CD4-positive, alpha-beta T cell (primary cell): ENCODE measurements at places on chromosomes 3 and 15.

GRCh38 chr3:71843071-71843470, 58.1 kb upstream of the PROK2 start:
- no peaks in the 10 kb centered on the region for H3K4me1 ChIP-seq
- H3K27ac ChIP-seq: no peak overlapping the region
- DNase-seq: no peak

DNA sequence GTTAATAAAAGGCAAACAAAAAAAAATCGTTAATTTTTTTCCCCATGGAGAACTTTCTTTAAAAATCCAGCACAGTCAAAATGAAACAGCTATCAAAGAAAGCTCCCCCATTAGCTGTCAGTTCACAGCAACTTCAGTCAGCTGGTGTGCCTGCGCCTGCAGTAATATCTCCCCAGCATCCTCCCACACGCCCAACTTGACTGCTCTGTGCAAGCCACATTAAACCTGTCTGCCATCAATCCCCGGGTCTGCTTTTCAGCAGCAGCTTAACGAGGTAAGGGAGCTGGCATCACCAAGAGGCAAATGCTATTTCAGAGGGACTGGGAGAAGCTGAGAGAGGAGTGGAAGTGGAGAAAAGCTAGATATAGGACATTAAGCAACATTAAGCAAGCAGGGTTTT, 337.5 kb downstream of the GAP43 start:
- no peaks in the 10 kb centered on the region for H3K27me3 ChIP-seq
- H3K36me3 ChIP-seq: no peaks in the 10 kb centered on the region
- no peak overlapping the region for H3K4me3 ChIP-seq
- no peaks in the 10 kb centered on the region for H3K4me1 ChIP-seq
- no peak overlapping the region for H3K27ac ChIP-seq

DNA sequence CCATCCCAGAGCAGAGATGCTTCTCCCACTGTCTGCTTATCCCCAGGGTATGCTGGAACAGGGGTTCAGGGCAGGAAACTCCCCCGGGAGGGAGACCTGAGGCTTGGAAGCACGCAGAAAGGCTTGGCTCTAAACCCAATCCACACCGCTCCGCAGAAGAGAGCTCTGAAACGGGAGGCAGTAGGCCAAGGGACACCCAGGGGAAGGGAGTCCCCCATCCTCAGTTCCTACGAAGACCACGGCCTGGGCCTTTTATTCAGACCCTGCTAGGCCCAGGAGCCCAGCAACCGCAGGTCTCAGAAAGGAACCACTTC, 1.8 kb upstream of the HAPLN3 start:
- no peak for DNase-seq
- peaks cover 7% of the 10 kb centered on the region for H3K36me3 ChIP-seq
- H3K4me1 ChIP-seq: peaks cover 50% of the 10 kb centered on the region
- H3K27me3 ChIP-seq: no peaks in the 10 kb centered on the region
- H3K27ac ChIP-seq: no peak overlapping the region

DNA sequence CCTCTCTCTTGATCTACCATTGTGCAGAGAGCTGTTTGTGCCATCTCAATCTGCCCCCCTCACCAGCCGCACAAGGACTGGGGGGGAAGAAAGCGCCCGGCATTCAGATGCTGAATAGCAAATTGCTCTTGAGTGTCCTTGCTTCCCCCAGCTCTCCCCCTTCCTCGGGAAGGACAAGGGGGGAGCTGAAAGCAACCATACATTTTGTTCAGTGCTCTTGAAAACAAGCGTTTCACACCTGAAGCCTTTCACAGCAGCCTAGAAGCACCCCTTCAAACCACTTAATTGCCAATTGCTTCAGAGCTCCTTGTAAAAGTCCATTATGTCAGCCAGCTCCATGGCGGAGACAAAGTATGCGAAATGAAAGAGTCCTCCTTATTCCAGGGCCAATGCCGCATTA, 540.1 kb downstream of the NR2F2 start:
- H3K4me1 ChIP-seq: no peaks in the 10 kb centered on the region
- H3K4me3 ChIP-seq: no peak overlapping the region

DNA sequence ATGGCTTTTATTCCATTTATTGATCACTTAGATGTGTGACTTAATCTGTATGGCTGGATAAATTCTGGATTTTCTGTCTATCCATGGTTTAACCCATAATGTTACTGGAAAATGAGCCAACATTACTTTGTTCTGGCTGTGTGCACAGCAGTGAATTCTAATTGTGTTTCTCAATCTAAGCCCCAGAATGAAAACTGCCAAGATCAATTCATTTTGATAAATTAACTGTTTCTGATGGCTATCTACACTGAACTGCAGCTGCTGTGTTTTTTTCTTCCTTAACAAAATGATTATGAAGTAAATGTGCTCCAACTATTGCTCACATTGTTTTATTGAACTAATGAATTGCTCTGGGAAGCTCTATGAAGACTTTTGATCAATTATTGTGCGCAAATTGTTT, 35.7 kb upstream of the CPB1 start:
- H3K4me1 ChIP-seq: no peaks in the 10 kb centered on the region
- H3K36me3 ChIP-seq: no peaks in the 10 kb centered on the region
- DNase-seq: no peak

DNA sequence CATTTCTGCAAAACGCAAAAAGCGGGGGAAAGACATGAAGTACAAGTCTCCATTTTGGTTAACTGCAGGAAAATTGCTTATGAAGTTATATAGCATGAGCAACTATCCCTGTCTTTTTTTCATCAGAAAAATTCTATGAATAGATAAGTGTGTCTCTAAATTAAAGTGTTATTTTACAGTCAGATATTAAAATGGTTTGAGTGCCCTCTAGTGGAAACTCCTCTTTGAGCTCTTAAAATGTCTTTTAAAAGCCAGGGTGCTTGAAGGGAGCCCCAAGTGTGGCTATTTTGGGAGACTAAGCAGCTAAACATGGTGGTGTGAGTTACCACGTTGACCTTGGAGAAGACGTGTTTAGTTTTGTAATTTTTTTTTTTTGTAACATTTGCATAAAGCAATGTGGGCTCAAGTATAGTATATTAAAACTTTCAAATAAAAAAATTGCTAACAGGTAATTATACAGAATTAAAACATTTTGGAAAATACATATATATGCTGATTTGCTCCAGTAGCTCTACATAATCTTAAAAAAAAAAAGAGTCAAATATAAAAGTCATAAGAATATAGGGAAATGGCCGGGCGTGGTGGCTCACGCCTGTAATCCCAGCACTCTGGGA, 77.2 kb downstream of the PPP2R3A start:
- no peaks in the 10 kb centered on the region for H3K4me1 ChIP-seq
- DNase-seq: peak; percentile 20
- H3K27ac ChIP-seq: no peak overlapping the region
- peaks cover 14% of the 10 kb centered on the region for H3K27me3 ChIP-seq
- no peak overlapping the region for H3K4me3 ChIP-seq

DNA sequence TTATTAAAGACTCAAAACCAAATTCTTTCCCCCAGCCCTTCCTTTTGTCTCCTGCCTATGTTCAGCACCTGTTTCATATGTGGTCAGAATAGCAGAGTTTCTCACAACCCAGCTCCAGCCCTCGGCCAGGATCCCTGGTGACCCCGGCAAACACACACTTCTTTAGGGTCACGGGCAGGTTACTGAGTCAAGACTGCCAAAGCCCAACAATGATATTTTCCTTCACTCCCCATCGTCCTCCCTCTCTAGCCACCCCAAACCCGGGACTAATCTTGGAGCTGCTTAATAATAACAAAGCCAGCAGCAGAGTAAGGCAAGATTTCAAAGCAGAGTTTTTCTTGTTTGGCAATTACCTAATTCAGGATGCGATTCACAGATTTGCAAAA, 25.5 kb downstream of the RARB start:
- no peak for DNase-seq
- H3K27ac ChIP-seq: no peak overlapping the region
- H3K36me3 ChIP-seq: no peaks in the 10 kb centered on the region
- no peak overlapping the region for H3K4me3 ChIP-seq
- no peaks in the 10 kb centered on the region for H3K27me3 ChIP-seq

GRCh38 chr3:31813686-31814085, 167.4 kb downstream of the OSBPL10 start:
- H3K36me3 ChIP-seq: no peaks in the 10 kb centered on the region
- peaks cover 23% of the 10 kb centered on the region for H3K4me1 ChIP-seq
- no peaks in the 10 kb centered on the region for H3K27me3 ChIP-seq
- DNase-seq: no peak
- H3K4me3 ChIP-seq: no peak overlapping the region

DNA sequence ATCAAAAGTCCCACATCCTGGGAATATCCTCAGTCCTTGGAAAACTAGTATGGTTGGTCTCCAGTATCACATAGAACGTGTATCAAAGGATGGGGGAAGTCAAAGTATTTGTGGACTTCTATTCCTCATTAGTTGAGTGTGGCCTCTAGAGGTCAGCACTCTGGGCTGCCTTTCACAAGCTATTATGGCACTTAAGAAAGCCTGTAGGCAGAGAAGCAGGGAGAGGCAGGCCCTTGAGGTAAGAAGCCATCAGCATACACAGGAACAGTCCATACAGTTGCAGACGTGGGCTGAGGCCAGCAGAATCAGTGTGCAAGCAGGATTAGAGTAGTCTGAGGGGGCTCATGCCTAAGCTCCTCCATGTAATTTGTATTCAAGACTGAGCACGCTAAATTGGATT, 341.7 kb downstream of the CLSTN2 start:
- no peak for DNase-seq
- H3K4me1 ChIP-seq: no peaks in the 10 kb centered on the region
- no peaks in the 10 kb centered on the region for H3K27me3 ChIP-seq
